ENCODE measurements at places on chromosomes 16 and 17.

DNA sequence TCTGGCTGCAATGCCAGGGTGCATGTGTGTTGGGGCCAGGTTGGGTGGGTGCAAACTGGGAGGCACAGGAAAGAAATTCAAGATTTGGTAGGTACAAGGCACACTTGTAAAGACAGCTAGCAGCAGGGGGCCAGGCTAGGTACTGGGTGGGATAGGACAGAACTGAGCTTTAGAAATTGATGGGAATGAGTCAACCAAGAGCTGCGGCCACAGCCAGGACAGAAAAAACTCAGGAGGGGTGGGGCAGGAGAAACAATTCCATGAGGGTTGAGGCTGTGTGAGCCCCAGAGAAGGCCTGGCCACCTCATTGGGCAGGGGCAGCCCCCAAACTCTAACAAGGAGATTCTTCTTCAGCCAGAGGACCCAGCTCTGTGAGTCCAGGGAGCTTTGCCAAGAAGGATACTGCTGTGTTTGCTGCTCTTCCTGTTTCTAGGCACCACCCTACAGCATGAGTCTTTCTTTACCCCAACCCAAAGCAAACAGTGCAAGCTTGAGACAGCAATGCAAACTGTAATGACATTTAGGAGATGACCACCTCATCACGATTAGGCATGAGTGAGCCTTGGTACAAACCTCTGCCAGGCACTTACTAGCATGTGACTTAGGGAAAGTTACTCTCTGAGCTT lies 21.3 kb upstream of the CCDC182 start:
- DNase-seq: no peak

DNA sequence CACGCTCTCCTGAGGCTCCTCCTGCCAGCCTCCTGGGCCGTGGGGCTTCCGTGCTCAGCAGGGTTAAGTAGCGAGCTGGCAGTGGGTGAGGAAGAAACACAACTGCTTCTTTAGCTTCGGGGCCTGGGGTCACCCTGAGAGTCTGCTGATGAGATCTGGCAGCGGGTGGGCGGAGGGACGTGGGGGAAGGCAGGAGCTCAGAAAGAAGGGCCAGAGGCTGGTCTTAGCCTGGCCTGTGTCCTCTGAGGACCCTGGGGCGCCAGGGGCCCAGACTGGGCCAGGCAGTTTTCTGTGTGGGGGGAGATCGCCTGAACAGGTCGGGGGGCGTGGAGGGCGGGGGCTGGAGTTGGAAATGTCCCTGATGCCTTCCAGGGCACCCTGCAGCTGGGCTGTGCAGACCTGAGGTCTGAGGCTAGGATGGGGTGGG lies 97.8 kb upstream of the GSE1 start:
- DNase-seq: no peak

DNA sequence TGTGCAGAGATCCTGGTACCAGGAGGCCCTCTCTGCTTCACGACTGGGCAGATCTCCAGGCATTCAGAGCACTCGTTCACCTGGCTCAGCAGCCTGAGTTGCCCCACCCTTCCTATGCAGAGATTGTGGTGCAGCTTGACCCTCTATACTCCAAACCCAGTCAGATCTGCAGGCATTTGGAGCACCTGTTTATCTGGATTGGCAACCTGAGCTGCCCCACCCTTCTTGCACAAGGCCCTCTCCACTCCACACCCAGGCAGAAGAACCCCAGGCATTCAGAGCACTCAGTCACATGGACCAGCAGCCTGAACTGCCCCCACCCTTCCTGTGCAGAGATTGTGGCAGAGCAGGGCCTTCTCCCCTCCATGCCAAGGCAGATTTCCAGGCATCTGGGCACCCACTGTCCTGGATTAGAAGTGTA lies 88.4 kb upstream of the CDH5 start:
- DNase-seq: no peak

GRCh38 chr16:67733734-67734470 lies 14.8 kb upstream of the GFOD2 start:
- no peak for DNase-seq

DNA sequence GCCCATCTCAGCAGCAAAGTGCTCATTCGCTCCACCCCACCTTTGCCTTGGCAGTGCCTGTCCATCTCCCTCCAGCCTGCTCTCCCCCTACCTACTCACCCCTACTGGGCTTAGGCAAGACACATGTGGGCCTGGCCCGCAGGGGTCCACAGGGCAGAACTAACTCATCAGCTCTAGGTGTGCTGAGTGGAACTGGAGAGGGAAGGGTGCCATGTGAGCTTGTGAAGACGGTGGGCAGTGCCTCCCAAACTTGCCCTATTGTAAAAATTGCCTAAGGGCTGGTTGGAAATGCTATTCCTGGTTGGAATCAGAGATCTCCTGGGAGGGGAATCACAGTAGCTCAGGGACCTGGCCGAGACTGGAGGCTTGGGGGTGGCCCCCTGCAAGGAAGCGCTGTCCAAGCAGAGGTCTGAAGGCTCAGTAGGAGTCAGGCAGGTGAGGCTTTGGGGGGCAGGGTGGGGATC lies 29.1 kb upstream of the TNS4 start:
- DNase-seq: no peak

DNA sequence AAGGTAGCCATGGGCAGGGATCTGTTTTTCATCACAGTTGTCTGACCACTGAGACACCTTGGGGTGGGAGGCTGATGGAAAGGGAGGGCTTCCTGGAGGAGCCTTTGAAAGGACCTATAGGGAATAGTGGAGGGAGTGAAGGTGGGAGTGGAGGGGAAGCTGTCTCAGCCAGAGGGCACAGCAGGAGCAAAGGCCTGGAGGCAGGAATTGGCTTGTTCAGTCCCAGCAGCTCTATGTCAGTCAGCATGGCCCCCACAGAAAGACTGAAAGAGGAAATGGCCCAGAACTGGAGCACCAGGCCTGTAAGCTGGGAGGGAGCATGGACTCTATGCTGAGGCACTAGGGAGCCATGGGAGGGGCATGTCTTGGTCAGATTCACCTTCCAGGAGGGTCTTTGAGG lies 12.8 kb upstream of the CBFB start:
- DNase-seq: no peak

DNA sequence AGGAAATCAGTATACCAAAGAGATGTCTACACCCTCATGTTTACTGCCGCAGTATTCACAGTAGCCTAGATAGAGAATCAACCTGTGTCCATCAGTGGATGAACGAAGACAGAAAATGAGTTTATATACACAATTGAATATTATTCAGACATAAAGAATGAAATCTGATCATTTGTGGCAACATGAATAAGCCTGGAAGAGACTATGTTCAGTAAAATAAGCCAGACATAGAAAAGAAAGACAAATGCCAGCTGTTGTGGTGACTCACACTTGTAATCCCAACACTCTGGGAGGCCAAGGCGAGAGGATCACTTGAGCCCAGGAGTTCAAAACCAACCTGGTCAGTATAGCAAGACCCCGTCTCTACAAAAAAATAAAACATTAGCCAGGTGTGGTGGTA lies 16.1 kb downstream of the NUDT16L1 start:
- no peak for DNase-seq

DNA sequence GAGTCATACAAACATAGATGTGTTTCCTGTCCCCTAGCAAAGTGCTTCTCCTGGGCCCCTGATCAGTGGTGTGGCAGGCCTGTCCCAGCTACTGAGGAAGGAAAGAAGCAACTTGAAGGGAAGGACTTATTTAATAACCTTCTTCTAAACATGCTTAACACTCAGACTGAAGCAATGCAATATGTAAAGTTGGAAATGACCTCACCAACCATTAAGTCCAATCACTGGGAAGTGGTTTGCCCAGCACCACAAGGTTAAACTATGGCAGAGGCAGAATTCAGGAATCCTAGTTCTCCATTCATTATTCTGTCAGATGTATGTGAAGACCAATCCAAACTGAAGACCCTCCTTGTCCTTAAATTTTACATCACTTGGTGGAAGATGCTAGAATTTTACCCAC lies 39.1 kb downstream of the CENPV start:
- no peak for DNase-seq

- DNase-seq: no peak
Measured at GRCh38 chr17:20217677-20218076, 208.5 kb downstream of the SPECC1 start.

- DNase-seq: no peak
Measured at GRCh38 chr17:7027335-7027734, 4.5 kb downstream of the BCL6B start.

DNA sequence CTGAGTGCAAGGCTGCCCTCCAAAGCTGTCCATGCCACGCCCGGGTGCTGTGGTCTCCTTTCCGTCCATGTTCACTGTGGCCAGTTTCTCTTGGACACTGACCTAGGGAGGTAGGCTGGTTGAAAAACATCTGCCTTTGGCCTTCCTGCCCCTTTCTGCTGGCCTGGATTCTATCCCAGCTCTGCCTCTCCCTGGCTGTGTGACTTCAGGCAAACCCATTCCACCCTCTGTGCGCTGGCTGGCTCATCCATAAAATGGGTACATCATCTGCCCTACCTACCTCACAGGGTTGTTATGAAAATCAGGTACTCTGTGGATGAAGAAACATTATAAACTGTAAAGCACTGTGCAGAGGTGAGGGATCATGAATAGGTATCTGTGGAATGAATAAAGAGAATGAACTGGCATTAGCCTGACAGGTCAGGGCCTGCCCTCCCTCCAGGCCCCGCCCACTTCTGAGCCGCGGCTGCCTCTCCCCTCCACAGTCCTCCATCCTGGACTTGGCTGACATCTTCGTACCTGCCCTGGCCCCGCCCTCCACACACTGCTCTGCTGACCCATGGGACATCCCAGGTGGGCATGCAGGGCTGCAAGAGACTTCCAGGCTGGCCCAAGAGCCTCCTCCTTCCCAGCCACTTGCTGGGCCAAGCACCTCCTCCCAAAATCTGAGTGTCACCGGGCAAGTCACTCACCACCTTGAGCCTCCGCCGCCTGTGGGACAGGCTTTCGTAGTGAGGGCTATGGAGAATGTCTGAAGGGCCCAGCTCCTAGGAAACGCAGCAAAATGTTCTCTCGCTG lies 7.0 kb upstream of the SPATA20 start:
- DNase-seq: no peak

- no peak for DNase-seq
Measured at GRCh38 chr16:80056324-80056723, 455.8 kb upstream of the MAF start.

DNA sequence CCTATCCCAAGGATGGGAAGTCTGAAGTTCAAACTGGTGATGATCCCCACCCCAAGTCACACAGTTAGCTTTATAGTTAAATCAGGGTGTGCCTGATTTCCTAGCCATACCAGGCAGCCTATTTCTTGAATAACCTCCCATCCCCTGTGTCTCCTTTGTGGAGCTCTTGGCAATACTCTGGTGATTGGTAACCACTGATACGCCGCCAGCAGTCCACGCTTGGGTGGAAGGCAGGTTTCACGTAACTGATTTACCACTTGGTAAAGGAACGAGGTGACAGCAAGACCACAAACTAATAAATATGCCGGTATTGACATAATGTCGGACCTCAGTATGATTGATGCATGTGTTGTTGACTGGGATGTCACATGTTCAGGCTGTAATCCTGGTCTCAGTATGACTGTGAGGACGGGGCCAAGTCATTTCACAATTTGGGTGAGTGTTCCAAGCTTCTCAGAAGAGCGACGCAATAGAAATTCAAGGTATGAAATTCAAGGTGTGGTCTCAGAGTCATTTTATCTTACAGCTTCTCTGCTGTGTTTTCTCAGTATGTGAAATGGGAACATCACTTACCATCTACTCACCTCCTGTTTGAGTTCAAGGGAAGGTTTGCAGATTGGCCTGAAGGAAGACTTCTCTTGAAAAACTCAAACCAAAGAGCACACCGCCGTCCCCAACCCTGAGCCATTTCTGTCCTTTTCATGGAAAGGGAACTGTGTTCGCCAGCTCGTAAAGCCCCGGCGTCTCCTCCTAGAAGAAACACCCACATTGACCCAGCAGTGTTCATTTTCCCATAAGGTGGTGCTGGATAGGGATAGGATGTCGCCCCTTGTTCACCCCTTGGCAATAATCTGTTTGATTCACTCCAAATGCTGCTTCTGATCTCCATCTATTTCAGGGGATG lies 678.9 kb downstream of the WWOX start:
- DNase-seq: no peak

DNA sequence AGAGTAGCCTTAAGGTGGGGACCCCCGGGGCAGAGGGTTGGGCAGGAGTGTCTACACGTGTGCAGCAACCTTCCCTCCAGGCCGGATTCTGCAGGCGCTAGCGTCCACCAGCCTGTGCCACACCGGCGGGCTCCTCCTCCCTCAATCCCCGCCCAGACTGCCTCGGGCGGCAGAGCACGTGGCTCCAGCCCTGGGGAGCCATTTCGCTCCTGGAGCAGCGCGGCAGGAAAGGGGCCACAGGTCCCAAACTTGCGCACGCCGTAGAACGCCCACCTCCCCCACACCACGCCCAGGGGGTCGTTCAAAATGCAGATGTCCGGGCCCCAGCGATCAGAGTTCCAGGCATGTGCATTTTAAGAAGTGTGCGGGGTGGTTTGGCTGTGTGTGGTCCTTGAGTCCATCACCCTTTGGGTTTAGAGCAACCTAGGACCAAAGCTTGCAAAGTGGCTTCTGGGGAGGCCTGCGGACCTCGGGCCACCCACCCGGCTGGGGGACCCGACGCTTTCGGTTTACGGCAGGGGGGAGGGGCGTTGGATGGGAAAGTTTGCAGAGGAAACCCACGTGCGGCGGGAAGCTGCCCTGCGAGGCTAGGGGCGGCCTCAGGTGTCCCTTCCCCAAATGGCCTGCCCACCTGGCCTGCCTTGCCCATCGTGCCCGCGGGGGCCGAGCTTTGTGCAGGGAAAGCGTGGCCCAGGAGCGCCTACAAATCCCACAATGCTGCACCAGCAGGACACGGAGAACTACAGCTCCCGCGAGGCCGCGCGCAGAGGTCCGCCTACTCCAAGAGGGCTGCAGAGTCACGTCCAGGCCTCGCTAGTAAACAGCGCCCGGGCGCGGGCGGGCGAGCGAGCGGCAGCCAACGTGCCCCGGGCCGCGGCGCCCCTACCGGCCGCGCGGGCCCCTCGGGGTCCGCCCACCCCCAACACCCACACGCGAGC lies 1.4 kb downstream of the TFAP4 start:
- peak; percentile 87 for DNase-seq

DNA sequence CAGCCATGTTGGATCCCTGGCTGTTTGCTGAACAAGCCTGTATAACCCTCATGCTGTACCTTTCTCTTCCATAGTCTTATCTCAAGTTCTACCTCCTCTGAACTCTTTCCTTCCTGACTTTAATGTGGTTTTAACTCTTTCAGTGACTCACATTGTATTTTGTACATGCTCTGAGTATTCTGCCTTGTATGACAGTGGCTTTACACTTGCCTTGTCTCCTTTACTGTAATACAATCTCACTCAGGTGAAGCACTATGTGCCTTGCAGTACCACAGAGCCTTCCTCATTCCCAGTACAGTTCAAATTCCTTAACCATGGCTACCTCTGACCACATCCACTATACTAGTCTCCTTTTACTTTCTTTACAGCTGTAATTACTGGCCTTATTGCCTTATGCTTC lies 14.1 kb downstream of the PSMD11 start:
- no peak for DNase-seq

GRCh38 chr16:30740364-30741251 lies 7.6 kb upstream of the PHKG2 start:
- DNase-seq: peak; percentile 42

- no peak for DNase-seq
Measured at GRCh38 chr17:52420555-52421078, 262.1 kb upstream of the CA10 start.

GRCh38 chr17:56142781-56143180 lies 10.5 kb upstream of the ANKFN1 start:
- no peak for DNase-seq
